Globus pallidus (tissue), 1 donor: ENCODE measurements at places on chromosomes 3 and 15.

DNA sequence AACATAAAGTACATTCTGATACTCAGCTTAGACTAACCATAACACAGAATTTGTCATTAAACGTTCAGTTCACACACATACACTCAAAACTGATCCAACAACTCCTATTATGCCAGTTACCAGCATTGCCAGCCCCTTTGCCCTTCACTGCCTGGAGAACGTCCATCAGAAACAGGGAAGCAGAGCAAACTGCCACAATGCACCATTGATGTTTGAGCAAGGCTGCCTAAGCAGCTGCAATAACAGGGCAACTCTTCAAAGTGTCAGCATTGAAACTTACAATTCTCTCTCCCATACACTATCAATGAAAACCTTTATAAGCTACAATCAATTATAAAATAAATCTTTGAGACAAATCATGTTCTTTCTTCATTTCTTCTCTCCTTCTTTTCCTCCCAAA is 85.1 kb downstream of the ZBTB20 start:
- peak; percentile 97 for DNase-seq

DNA sequence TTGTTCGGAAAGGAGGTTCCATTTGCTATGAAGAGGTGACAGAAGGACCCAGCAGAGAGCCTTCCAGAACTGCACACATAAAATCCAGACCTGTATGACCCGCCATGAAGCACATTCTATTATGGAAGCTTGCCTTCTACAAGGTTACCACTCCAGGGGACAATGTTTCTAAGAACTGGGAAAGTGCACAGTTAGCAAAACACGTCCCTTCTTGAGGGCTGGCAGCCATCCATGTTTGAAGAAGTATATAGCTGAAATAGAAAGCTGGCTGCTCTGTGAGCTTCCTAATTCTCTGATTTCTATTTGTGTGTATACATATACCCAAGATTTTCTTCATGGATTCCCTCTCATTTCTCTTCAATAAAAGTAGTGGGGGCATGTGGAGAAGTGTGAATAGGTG is 74.6 kb downstream of the CNTN3 start:
- no peak for DNase-seq

DNA sequence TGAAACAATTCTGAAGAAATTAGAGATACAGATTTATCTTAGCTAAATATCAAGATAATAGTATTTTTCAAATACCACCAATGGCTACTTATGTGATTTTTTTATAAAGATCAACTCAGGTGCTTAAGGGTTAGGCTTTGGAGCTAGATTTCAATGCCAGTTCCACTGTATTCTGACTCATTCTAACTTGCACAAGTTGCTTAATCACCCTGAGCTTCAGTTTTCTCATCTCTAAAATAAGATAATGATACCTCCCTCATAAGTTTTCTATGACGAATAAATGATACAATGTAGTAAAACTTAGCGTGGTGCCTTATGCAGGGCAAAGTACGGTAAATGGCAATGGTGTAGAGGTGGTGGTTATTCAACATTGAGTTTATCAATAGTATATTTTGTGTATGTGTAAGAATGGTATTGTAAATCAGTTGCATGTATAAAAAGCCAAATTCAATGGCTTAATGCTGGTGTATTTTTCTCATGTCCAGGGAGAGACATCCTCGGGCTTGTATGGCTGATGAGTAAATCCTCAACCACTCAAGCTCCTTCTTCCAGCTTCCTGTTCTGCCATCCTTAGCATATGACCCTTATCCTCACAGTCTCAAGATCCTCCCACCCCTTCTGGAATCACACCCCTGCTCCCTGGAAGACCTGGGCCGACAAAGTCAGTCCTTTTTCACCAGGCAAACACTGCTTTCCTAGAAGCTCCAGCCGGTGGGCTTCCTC is 505.9 kb upstream of the CFAP20DC start:
- no peak for DNase-seq

GRCh38 chr3:7745711-7746110 is 755.9 kb upstream of the LMCD1 start:
- no peak for DNase-seq

GRCh38 chr15:57401546-57401945 is 25.2 kb downstream of the CGNL1 start:
- DNase-seq = no peak

GRCh38 chr3:167653155-167653554 is 587 bp downstream of the WDR49 start:
- DNase-seq = no peak
